ENCODE measurements at places on chromosomes 7 and 10. TPM values are rescaled to one million over a fixed set of nuclear protein-coding genes. Genes with fewer than 3 reads are reported as not detected.

DNA sequence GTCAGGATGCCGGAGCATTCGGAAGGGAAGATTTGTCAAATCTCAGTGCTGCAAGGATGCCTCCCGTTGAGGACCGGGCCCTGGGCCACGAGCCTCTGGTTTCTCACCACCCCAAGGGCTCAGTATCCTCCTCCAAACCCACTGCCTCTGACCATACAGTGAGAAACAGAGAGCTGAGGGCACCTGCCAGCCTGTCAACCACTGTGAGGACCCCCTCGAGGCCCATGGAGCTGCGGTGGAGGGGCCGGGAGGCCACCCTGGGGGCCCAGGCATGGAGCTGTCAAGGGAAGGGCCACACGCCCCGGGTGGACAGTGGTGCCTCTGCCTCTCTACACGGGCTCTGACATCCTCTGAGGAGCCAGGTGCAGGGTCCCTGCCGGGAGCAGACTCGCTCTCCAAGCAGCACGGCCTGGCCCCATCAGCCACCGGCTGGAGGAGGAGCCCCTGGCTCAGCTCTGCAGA is 248.0 kb upstream of the TCERG1L start:
- DNase-seq, result no peak

- DNase-seq, result no peak
Measured at GRCh38 chr10:20890491-20891337, 6.4 kb downstream of the NEBL start.

DNA sequence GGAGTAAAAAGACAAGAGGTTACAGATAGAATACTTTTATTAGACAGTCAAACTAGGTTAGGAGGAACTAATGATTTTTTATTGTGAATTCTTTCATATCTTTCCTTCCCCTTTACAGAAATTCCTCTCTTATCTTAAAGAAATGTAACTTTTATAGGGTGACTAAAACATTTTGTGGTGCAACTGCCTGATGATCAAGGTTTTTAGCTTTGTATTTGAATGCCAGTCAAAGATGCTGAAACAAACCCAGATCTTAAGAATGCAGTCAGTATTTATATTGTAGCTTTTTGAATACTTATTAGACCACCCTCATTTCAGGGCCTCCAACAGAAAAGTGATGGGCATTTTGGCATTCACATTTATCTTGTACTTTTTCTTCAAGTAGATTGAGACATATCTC is 27.4 kb downstream of the TAX1BP1 start:
- DNase-seq, result no peak

DNA sequence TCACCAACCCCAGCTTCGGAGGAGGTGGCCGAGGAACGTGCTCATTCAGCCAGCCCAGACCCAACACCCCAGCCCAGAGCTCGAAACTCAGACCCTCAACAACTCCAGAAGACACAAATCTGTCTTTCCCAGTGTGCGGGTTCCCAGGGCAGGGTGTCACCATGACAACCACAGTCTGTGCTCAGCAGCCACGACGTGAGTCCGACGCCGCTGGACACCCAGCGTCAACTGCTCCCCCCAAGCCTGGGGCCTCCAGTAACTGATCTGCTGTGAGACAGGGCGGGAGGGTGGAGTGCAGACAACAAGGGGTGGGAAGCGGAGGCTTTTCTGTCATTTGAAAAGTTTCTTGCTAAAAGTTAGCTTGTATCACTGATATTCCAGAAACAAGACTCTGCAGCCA is 167.2 kb downstream of the MAD1L1 start:
- DNase-seq, result no peak

GRCh38 chr10:110780704-110781103 is 91.0 kb upstream of the PDCD4 start:
- DNase-seq, result no peak

- DNase-seq, result no peak
Measured at GRCh38 chr7:96034940-96035727, 262.8 kb downstream of the DYNC1I1 start.

GRCh38 chr7:5470816-5471215 is 47.2 kb upstream of the TNRC18 start:
- DNase-seq, result no peak

- no peak for DNase-seq
Measured at GRCh38 chr10:73079779-73080541, 16.7 kb downstream of the P4HA1 start.

DNA sequence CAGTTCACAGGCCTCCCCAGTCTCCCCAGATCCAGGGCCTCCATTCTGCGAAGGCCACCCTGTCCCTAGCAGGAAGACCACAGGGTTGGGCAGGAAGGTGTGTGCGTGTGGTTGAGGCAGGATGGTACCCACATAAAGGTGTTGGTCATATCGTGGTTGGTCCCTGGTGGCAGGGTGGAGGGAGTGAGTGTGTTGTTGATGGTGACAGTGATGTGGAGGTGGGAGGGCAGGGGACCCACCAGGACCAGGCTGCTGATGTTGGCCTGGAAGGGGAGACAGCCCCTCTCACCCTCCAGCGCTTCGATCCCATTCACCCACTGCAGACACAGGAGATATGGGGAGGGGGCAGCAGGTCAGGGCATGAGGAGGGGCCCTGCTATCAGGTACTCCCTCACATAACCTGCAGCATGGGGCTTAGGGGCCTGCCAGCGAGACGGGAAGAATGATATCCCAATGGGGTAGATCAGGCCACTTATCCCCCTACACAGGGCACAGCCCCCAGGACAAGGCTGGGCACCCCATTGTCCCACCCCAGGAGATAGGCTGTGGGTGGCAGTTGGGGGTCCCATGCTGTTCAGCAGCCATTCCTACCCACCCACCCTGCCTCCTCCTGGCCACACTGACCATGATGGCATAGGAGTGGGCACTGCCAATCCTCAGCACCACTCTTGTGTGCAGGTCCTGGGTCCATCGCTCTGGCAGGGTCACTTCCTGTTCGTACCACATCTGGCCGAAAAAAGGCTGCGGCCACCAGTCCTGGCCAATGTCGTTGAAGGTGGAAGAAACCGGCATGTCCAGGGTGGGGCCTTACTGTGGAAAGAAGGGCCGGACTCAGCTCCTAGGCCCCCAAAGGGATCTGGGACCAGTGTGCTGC is 69.0 kb upstream of the ZNF479 start:
- DNase-seq, result no peak

GRCh38 chr7:122694697-122695096 is 4.2 kb downstream of the RNF133 start:
- no peak for DNase-seq

- no peak for DNase-seq
Measured at GRCh38 chr10:119162452-119163092, 2.9 kb downstream of the SFXN4 start.

DNA sequence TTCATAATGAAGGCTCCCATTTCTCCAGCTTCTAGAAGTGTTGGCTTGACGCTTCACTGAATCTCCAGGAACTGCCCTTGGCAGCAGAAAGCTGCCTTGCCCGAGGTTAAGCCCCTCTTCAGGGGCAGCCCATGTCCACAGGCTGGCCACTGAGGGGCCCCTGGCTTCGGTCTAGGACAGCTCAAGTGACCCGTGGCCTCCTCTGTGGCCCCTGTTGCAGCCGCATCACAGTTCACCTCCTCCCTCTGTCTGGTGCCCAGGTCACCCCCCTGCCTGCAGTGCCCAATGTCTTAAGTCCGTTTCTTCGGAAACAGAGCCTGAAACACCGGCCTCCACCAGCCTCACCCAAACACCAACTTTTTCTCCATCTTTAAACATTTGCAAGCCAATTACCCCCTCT is 279.2 kb upstream of the MKI67 start:
- DNase-seq, result no peak

- no peak for DNase-seq
Measured at GRCh38 chr7:27167916-27168264, 2.6 kb upstream of the HOXA9 start.

- no peak for DNase-seq
Measured at GRCh38 chr10:27741173-27742091, 4.2 kb downstream of the MKX start.

DNA sequence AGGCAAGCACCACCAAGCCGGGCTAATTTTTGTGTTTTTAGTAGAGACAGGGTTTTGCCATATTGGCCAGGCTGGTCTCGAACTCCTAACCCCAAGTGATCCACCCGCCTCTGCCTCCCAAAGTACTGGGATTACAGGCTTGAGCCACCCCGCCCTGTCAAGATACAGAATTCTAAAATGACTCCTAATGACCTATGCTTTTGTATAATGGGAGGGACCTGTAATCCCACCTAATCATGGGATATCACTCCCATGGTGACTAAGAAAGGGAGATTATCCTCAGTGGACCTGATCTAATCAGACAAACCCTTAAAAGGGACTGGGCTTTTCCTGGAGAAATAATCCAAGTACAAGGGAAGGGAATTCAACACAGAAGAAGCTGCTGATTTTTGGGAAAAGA is 28.8 kb downstream of the SAMD8 start:
- no peak for DNase-seq

GRCh38 chr10:93208717-93209464 is 135.2 kb downstream of the CYP26A1 start:
- DNase-seq, result no peak

DNA sequence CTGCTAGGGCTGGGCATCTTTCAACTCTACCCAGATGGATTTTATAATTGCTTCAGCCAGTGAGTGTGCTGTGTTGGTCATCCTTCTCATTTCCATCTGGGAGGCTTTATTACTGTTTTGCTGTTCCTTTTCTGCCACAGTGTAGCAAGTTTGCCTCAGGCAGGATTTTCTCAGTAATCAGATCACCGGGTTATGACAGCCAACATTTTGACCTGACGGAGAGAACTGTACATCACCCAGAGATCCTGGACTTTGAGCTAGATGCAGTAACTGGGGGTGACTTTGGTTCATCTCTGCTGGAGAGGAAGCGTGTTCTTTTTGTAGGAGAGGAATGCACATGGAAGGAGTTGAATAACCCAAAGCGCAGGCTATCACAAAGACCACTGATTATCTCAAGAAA is 111.8 kb upstream of the AGR3 start:
- no peak for DNase-seq

- DNase-seq, result peak; percentile 74
Measured at GRCh38 chr7:4753598-4754432, 21.6 kb upstream of the AP5Z1 start.

DNA sequence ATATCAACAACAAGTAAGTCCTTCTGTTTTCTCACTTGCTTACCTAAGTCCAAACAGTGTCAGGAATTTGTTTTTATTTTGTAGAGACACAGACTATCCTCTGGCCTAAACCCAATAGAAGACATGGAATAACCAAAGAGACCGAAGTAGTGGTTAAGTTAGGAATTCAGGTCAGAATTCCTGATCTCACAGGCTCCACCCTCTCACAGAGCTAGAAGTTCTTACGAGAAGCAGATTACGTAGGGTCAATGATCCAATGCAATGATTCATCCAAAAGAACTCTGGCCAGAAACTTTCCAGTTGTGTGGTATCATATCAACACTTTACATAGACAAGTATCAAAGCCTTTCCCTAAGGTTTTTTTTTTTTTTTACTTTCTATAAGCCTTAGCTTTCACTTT is 73.8 kb downstream of the IQUB start:
- DNase-seq, result no peak

DNA sequence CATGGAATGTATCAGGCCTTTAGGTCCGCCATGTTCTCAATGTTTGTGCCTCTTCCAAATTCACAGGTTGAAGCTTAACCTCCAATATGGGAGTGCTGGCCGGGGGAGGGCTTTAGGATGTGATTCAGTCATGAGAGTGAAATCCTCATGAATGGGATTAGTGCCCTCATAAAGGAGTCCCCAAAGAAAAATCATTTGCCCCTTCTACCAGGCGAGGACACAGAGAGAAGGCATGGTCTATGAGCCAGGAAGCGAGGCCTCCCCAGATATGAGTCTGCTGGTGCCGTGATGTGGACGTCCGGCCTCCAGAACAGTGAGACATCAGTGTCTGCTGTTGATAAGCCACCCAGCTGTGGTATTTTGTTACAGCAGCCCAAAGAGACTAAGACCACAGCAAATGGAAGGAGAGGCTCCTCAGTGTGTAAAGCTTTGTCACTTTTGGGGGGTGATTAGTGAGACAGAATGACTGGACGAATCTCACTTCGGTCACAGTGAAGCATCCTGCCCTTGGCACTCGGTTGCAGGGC is 231.3 kb upstream of the KLF6 start:
- no peak for DNase-seq

DNA sequence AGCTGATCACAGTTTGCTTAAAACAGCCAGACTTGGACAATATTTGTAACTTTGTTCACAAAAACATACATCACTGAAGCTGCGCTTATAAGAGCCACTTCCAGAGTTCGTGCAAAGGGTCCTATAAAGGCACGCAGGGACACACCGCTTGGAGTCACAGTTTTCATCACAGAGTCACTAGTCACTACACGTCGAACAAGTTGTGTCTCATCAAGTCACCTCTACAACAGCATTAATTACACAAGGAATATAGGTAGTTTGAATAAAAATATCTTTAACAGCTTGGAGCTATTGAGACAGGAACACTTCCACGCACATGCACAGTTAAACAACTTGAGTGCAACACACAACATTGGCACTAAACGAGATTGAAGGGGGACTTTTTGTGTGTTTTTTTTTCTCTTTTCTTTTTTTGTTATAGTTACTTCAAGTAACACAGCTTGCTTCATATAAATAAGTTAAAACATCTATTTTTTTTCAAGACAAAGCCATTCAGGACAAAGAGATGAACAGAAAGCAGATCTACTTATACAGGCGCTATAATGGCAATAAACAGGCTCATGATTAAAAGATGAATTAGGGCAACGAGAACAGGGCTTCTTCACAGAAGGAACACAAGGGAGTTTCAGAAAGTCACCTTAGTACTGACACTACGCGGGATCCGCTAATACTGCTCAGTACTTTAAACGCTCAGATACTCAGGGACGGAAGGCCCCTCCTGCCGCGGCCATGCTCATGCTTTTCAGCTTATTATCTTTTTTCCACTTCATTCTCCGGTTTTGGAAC is 2.2 kb downstream of the HOXA5 start:
- DNase-seq, result peak; percentile 15

DNA sequence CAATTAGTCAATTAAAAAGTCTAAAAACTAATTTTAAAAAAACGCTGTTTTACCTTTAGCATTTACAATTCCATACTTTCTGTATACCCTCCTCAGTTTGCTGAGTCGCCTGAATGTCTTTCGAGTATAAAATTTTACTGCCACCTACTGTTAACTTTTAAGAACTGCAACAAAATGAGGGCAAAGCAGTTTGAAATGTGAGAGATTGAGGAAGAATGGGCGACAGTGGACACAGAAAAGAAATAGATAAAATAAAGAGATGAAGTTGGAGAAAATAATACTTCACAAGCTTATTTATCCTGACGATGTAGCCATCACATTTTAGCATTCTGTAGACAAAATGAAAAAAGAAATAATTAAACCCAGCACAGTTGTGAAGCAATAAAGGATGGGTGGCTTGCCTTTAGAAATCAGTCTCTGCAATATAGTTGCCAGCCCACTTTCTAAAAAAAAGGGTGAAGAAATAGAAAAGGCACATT is 110.8 kb upstream of the PTN start:
- DNase-seq, result no peak

DNA sequence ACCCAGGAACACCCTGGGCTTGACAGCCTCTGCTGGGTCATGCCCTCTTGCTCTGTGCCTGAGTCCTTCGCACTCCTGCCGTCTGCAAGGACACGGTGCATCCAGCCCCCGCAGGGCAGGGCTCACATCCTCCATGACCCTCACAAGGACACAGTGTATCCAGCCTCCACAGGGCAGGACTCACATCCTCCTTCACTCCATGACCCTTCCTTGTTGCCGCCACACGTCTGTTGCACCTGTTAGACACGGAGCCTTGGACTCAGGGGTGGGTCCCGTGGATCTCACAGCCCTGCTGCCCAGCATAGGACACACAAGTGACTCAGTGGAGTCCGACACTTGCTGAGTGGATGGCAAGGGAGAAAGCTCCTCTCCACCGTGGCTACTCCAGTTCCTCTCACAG is 500.8 kb downstream of the DNAJB6 start:
- DNase-seq, result no peak

GRCh38 chr10:46220187-46220586 is 66.6 kb upstream of the ANTXRL start:
- DNase-seq, result no peak

Gene SMKR1
- not detected for total RNA-seq

Gene AQP1
- 291 TPM for total RNA-seq

Gene PNLIPRP3
- not detected for total RNA-seq

Measured in omental fat pad (tissue), 4 donors.